ENCODE measurements at places on chromosomes 16 and 17.

DNA sequence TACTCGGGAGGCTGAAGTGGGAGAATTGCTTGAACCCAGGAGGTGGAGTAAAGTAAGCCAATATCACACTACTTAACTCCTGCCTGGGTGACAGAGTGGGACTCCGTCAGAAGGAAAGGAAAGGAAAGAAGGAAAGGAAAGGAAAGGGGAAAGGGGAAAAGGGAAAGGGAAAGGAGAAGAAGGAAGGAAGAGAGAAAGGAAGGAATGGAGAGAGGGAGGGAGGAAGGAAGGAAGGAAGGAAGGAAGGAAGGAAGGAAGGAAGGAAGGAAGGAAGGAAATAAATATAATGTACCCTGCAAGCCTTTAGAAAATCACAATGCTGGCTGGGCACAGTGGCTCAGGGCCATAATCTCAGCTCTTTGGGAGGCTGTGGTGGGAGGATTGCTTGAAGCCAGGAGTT is 27.3 kb downstream of the SLC5A11 start:
- DNase-seq, result no peak

- DNase-seq, result peak; percentile 55
Observed at GRCh38 chr16:69123910-69124309, 8.5 kb downstream of the CHTF8 start.

GRCh38 chr16:54447576-54448440 is 161.2 kb upstream of the IRX3 start:
- DNase-seq, result peak; percentile 59

GRCh38 chr17:59642565-59642964 is 22.9 kb downstream of the CLTC start:
- DNase-seq, result no peak

DNA sequence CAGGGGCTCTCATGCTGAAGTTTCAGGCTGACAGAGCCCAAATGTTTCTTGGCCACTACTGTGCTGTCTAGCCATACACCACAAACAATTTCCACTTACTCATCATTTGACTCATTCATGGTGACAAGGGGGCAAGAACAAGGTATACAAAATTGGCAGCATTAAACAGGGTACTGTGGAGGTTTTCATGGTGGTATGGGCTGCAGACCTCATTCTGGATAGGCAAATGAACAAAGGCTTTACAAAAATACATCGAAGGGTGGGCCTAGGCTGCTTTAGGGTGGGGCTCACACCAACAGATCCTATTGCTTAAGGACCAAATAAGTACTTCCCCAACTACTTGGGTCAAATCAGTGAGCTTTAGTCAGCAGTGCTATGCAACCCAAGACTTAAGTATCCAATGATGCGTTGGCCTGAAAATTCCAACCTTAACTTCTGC is 53.0 kb downstream of the N4BP1 start:
- peak; percentile 33 for DNase-seq

DNA sequence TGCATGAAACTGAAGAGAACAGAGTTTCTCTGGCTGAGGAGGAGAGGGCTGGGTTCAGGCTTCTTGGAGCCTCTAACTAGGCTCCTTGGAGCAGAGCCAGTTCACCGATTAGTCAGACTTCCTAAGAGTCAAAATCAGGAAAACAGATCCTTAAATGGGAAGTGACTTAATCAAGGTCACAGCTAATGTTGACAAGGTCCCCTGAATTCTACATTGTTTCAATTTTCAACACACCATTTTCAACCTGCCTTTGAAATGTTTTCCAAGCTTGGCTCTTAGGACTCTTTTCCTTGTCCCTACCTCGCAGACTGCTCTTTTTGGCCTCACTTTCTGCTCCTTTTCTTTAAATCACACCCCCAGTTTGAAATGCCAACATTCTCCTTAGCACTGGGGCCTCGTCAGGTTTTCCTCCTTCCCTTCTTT is 16.3 kb downstream of the MYL4 start:
- DNase-seq, result peak; percentile 50

DNA sequence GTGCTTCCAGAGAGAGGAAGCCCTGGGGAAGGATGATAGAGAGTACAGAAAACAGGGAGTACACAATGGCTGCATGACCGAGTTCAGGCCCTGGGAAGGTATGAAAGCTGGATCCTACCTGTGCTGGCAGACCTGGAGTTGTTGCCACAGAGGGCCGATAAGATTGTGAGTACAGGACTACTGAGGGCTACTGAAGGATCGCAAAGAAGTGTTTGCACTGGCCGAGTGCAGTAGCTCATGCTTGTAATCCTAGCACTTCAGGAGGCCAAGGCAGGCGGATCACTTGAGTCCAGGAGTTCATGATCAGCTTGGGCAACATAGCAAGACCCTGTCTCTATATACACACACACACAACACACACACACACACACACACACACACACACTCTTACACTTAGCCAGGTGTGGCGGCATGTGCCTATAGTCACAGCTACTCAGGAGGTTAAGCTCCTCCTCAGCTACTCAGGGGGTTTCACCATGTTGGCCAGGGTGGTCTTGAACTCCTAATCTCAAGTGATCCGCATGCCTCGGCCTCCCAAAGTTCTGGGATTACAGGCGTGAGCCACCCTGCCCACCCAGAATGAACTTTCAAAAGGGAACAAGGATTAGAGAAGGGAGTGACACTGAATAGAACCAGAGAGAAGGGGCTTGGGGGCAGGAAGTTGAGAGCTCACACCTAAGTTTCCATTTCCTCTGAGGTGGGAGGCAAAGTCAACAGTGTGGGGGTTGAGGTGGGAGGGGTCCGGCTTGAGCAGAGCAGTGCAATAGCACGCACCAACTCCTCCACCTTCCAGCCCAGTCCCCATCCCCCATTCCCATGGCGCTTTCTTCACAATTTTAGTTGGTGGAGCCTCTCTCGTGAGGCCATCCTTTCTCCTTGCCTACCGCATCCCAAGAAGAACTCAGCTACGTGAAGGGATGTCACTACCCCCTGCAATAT is 7.5 kb downstream of the SCIMP start:
- DNase-seq, result no peak

GRCh38 chr16:84357191-84357651 is 11.1 kb upstream of the ATP2C2 start:
- DNase-seq, result no peak

DNA sequence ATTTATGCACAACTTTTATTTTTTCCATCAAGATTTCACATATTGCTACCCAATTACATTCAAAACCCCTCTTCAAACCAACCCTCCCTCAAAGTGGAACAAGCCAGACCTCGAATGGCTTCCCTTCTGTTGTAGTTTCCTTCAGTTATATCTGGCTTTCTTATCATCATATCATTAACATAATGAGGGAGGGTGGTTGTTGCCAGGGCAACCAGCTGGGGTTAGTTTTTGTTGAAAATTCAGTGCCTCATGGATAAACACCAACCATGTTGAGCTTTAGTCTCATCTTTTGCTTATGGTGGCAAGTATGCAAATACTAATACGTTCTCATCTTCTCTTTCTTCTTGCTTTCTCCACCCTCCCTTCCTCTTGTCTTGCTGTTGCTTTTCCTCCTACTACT is 359.7 kb downstream of the CDH11 start:
- no peak for DNase-seq

DNA sequence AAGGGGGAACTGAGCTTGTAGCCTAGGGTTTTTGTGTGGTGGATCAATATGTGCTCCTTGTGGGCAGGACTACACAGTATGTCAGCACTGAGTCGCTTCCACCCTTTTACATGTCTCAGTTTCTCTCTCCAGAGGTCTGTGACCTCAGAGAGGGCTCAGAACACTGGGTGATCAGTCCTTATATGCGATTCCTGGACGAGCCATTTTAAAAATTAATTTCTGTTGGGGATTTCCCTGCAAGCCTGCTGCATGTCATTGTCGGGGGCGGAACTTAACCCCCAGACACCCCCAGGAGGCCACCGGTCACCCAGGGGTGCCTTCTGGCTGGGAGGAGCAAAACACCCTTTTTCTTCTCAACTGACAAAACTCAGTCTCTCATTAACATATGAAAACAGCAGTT is 14.1 kb downstream of the DHRS7B start:
- DNase-seq, result no peak

DNA sequence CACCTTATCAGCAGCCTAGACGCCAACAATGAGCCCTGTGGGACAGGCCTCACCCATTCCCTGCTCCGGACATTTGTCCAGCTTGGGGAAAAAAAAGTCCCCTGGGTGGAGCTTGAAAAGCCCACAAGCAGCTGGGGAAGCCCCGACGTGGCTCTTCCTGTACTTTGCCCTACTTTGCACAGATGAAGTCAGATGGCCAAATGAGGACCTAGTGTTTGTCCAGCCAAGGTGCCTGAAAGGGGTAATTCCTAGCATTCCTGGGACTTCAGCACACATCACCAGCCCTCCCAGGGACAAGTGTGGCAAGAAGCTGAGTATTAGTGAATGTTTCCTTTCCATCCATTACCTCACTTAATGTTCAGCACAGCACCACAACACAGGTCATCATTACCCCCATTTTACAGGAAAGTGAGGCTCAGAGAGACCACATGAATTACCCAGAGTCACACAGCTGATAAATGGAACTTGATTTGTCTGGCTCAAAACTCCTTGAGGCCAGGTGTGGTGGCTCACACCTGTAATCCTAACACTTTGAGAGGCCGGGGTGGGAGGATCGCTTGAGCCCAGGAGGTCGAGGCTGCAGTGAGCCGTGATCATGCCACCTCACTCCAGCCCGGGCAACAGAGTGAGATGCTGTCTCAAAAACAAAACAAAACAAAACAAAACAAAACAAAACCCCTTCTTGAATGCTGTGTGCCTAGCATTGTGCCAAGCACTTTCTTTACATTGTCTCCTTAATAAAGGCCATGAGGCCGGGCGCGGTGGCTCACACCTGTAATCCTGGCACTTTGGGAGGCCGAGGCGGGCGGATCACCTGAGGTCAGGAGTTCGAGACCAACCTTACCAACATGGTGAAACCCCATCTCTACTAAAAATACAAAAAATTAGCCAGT is 19.9 kb upstream of the PLLP start:
- peak; percentile 90 for DNase-seq

DNA sequence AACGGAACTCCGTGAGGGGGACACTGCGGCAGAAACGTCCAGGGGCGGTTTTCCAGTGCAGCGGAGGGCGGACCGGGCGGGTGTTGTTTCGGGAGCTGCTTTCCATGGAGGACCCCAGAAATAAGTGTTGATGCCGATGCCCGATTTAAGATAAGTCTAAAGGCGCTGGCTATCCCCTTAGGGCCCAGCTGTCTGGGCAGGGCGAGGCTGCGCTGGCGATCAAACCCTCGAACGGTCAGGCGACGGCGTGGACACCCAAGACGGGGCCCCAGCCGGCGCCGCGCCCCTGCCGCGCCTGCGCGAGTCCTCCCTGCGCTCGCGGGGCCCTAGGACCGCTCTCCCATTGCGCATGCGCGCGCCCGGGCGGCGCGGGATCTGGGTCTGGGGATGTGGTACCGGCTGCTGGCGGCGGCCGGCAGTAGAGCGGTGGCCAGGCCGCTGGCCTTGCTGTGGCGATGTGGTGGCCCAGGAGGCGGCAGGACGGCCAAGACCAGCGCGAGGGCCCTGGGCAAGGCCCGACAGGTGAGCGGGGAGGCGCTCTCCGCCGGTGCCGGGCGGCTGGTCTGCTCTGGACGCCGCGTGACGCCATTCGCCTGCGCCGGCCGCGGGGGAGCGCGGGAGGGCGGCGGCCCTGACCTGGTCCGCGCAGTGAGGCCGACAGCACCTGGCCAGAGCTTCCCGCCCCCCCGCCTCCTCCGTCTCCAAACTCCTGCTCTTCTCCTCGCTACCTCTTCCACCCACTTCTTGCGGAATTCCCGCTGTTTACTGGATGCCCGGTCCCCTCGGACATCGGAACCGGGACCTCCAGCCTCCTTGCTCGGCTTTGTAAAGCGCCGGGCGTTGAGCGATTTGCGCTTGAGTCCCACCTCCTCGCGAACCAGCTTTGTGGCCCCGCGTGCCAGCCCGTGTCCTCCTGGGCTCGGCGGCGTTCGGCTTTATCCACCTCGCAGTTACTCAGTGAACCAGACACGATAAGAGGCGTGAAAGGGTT is 24.0 kb downstream of the DEF8 start:
- peak; percentile 87 for DNase-seq

DNA sequence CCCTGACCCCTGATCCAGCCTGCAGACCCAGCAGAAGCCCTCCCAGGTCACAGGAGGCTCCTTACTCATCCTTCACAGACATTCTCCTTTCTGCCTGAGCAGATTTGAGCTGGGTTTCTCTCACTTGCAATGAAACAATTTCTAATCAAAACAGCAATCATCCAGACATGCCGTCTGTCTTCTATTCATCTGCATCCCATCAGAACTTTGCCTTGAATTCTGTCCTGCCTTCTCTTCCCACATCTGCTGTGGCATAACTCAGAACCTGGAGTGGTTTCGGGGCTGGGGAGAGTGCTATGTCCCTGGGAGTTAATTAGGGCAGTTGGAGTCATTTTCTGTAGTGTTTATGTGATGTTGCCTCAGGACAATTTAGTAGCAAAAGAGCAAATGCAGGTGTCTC is 278.6 kb downstream of the CBLN1 start:
- DNase-seq, result no peak

GRCh38 chr17:16428098-16428882 is 12.9 kb downstream of the TRPV2 start:
- peak; percentile 42 for DNase-seq

GRCh38 chr17:48546924-48547807 is 2.3 kb upstream of the HOXB2 start:
- DNase-seq, result no peak

GRCh38 chr16:64846966-64847365 is 274.9 kb downstream of the CDH11 start:
- DNase-seq, result no peak

DNA sequence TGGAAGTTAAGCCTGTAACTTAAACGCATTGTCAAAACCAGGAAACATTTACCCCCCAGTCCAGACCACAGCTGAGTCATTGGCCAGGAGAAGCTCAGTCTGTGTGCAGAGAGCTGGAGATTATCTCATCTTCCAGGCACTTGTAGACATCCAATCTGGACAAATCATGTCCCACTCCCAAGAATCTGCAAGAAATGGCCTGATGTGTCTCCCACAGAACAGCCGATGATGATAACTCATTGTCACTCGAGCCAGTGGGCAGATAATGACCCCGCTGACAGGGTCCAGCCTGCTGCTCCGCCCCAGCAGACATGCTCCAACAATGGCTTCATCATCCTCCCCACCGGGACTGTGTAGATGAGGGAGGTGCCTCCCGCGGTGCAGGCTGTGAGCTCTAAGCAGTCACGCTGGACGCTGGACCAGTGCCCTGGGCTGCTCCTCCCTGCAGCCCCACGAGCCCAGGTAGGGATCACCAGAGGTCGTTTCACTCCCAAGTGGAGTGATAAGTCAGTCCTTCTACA is 322.5 kb downstream of the C16orf95 start:
- peak; percentile 68 for DNase-seq

GRCh38 chr16:82874672-82875071 is 247.9 kb downstream of the CDH13 start:
- no peak for DNase-seq

DNA sequence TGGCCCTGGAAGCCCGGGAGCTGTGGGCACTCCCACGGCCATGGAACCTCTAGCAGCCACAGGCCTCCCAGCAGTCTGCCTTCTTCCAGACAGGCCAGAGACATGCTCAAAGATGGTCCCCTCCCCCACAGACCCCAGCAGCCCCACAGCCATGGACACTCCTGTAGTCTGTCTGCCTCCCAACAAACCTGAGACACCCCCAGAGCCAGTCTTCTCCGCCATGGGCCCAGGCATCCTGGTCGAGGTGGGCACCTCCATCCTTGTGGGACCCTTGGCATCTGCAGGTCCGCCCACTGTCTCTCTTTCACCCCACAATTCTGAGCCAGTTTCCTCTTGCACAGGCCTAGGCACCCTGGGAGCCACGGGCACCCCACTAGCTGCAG is 3.1 kb downstream of the KIAA0753 start:
- DNase-seq, result no peak

GRCh38 chr16:63602206-63602927 is 1519.5 kb downstream of the CDH11 start:
- no peak for DNase-seq
